Activated T-helper 9 cell treated with anti-CD3 and anti-CD28 coated beads, Interleukin-2, amount 50 U/mL, for 16 hours (primary cell): ENCODE measurements at places on chromosomes 7 and 10.

GRCh38 chr10:72740528-72740927, 48.6 kb downstream of the MCU start:
- no peak for DNase-seq

GRCh38 chr10:103192089-103192450, 1.0 kb downstream of the NT5C2 start:
- no peak for DNase-seq

- DNase-seq, result no peak
These were observed 75.6 kb upstream of the TCERG1L start for GRCh38 chr10:131387018-131387529.

DNA sequence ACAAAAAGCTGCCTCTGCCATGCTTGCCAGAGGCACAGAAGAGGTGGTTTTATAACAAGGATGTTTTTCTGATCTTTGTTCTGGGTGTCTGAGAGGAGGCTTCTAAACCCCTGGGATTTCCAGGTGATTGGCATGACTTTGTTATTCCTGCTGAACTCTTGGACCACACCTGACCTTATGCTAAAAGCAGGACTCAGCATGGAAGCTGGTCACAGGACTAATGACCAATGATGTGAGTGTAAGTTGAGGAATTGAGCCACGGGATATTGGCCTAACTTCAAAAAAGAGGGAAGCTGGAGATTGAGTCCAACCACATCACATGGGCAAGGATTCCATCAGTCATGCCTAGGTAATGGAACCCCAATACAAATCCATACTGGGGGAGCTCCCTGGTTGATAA, 437.9 kb downstream of the POM121L12 start:
- no peak for DNase-seq
